Stimulated activated CD4-positive, alpha-beta T cell treated with anti-CD3 and anti-CD28 coated beads, Interleukin-15, amount 100 ng/mL, for 1 hour (primary cell): ENCODE measurements at places on chromosomes 7 and 10.

DNA sequence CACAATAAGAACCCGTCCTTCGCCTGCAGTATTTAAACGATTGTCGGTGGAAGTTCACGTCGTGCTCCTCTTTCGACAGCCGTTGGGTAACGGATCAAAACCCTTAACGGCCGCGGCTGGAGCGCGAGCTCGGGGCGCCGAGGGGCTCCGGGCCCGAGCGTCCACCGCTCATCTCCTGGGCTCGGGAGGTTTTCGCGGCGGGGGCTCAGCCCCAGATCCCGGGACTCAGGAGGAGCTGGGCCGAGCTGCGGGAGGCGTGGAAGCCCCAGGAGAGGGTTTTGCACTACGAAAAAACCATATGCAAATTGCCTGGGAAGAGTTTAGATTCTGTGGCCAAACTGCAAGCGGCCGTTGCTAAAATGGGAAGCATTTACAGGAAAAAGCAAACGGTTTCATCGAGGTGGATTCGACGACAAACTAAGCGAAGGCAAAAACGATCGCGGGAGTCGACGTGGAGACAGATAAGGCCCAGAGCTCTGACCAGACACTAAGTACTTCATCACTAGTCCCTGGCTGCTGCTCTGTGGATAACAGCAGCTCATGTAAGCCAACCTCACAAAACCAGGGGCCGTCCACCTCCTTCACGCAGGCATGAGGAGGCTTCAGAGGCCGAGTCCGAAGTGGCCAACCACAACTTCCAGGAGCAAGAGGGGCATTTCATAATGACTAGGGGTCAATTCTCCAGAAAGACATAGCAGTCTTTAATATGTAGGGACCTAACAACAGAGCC is 129.7 kb downstream of the MARCHF5 start:
- no peak for DNase-seq

DNA sequence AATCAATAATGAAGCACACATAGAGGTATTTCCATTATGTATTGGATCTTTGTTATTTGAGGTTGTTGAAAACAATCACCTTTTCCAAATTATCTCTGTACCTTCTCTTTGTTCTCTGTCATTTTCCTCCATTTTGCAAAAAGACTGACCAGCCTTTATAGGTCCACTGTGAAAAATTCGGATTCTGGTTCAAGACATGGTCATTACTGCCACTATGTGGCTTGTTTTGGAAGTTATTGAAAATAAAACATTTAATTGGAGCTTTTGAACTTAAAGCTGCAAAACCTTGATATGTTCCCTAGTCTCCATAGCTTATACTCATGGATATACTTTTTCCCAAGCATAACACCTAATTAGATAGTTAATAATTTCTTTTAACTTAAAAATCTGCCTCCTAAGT is 1094.4 kb downstream of the NRG3 start:
- DNase-seq = no peak

- no peak for DNase-seq
Observed at GRCh38 chr7:94632338-94633013, 23.5 kb downstream of the SGCE start.

DNA sequence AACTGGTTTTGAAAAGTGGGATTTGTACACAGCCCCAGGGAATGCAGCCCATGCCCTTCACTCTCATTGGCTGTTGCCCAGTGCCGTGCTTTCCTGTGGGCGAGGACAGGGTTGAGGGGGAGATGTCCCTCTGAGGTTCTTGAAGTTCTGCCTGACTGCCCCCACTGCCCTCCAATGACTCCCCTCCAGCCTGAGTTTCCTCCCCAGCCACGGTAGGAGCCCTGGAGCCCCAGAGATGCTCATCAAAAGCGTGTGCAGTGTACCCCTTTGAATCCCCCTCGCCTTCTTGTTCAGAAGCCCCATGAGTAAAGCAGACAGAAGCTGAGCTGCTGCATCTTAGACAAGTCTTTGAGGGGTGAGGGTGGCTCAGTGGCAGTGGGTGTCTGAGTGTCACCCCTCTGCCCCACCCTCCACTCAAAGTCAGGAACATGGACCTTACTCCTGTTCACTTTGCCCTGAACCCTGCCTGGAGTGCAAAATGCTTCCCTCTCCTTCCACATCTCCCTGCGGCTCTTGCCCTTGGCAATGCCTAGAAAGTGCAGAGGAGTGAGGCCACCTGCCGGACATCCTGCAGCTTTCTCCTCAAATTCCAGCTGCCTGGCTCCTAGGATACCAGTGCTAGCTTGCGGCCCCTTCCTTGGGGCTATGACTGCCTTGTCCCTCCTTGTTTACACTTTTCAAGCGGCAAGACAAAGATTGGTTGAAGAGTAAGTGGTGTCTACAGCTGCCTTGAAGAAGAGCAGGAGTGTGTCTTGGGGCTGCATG is 19.9 kb downstream of the FAM241B start:
- DNase-seq = no peak

GRCh38 chr10:24118246-24118645 is 90.7 kb upstream of the KIAA1217 start:
- DNase-seq = no peak

DNA sequence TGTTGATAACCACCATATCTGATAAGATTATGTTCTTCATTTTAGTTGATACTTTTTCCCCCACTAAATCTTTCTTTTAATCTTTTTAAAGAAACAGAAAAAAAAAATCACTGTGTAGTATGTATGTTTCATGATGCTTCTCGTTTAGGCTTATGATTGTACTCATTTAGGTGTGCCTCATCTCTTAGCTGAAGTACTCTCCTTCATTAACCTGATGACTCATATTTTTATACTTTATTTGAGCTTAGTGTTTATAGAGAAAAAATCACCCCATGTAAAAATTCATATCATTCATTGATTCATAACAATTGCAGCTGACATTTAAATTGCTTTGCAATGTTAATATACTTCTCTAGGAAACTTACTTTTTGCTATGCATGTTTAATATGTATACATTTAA is 158.9 kb downstream of the MLLT10 start:
- DNase-seq = no peak

DNA sequence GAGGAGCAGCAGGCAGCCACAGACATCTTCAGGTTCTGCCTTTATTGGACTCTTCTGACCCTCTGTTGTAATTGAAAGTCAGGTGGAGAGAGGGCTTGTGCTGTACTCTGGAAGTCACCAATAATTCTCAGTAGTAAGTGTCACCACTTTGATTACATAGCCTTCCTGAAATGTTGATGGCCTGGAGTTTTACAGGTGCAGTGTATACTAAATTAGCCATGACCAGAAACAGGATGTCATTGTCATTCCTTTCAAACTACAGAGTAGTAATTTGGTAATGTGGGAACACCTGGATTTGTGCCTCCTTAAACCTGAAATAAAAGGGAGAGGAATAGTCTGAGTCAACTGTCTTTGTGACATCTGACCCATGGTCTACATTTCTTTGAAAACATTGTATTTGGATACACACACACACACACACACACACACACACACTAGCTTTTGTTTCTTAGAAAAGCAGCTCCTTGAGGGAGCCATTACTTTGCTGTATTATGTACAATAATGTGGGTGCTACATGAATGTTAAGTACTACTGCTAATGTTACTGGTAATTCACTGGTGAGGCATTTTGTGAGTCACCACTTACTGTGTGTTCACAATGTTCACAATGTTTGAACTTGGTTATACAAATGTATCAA is 19.6 kb downstream of the ARL4A start:
- no peak for DNase-seq

DNA sequence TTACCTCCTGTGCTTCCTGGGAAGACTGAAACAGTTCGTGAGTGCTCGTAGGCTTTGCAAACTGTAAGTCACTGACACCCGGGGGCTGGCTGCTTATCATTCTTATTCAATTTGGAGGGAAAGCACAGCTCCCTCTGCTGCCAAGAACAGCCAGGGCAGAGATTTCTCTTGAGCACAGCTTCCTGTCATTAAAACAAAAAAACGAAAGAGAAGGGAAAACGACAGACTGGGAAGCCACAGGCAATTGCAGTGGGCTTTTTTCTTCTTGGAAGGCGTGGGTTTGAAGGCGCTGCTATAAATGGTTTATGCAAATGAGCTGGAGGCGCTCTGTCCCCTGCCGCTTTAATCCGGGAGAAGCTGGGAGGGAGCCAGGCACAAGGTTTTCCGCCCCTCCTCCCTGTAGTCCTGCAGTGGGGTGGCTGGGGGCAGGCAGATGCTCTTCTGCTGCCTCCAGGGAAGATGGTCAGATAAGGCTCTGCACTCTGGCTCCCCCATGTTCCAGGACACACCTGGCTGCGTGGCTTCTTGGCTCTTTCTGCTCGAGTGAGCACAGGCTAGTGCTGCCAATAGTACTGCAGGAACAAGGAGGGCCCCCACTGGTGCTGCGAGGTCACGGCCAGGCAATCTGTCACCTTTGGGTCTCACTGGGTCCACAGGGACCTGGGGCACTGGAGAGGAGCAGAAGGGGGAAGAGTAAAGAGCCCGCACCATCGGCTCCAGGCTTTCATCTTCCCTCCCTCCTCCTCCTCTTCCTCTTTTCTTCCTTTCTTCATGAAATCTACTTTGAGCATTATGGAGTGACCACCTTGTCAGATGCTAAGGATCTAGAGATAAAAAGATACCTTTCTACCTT is 49.5 kb downstream of the NEURL1 start:
- DNase-seq = no peak

DNA sequence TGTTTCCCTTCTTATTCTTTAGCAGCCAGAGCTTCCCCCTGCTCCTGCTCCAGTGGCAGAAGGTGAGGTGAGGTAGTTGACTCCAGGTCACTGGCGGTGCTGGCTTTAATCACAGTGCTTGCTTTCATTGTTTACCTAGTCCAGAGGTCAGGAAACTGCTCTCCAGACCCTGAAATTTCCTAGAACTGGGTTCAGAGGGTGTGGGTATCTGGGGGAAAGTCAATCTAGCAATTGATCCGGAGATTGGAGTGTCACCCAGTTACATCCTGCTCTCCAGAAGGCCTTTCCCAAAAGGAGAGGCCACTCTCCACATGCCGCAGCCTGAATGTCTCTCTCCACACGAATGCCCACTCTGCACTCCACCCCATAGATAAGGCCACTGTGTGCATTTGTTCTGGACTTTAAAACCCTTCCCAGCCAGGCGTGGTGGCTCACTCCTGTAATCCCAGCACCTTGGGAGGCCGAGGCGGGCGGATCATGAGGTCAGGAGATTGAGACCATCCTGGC is 2.1 kb upstream of the MBL2 start:
- DNase-seq = no peak

GRCh38 chr7:132508724-132509353 is 67.4 kb downstream of the PLXNA4 start:
- DNase-seq = no peak

DNA sequence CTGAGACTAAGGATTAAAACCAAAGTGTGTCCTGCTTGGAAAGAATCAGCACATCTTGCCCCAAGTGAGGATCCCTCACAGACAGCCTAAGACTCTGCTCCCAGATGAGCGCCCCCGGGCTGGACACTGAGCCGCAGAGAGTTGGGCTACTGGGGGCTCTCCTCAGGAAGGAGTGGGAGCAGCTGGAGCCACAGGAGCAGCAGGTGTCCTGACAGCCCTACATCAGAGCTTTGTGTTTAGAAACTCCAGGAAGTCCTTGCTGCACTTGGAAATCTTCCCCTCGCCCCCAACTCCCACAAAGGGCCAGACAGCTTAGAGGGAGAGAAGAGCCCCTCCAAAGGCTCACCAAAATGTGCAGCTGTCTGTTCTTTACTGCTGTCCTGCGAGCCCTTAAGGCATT is 172.2 kb downstream of the HERPUD2 start:
- DNase-seq = no peak

DNA sequence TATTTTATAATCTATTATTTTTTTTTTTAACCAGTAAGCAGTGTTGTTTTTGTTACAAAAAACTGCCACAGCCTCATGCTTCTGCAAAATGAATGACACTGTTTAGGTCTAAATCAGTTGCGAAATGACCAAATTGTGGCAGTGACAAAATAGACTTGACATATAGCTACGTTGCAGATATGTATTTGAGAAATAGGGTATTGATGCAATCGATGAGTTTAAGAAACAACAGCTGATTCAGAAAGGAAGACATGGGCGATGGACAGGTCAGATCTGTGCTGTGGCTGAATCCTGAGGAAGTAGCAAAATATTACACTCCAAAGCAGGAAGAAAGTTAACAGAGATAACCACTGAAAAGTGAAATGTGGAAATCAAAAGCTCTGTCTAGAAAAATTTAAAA is 89.0 kb upstream of the STEAP4 start:
- no peak for DNase-seq

DNA sequence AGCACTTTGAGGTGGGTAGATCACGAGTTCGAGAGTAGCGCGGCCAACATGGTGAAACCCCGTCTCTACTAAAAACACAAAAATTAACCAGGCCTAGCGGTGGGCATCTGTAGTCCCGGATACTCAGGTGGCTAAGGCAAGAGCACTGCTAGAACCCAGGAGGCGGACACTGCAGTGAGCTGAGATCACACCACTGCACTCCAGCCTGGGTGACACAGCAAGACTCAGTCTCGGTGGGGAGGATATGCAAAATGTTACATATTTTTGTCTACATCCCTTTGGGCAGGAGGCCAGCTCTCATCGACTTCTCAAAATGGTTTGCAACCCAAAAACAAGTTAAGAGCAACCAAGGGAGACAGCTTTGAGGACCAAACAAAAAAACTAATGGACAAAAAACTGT is 8.2 kb downstream of the ATE1 start:
- no peak for DNase-seq

GRCh38 chr10:31804352-31804810 is 124.2 kb downstream of the ARHGAP12 start:
- DNase-seq = no peak

DNA sequence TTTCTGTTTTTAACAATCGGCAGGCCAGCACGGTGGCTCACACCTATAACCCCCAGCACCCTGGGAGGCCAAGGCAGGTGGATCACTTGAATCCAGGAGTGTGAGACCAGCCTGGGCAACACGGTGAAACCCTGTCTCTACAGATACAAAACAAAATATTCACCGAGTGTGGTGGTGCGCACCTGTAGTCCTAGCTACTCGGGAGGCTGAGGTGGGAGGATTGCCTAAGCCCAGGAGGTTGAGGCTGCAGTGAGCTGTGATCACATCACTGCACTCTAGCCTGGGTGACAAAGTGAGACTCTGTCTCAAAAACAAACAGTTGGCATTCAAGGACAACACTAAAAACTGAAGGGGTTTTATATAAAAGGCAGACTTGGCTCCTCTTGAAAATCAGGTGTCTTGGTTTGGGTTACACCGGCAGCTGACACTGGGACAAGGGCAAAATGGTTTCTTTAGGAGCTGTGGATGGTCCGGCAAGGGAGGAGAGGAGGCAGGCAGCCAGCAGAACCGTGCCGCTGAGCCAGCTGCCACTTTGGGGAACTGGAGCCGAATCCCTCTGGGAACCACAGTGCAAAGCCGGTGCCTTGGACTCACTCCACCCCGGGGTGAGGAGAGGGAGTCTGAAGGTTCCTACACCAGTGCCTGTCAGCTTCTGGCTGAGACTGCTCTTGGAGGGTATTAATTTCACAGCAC is 52.6 kb downstream of the CHST3 start:
- no peak for DNase-seq

GRCh38 chr10:17685233-17685840 is 41.4 kb downstream of the STAM start:
- DNase-seq = no peak

GRCh38 chr10:121710207-121710606 is 112.0 kb upstream of the FGFR2 start:
- DNase-seq = no peak

- no peak for DNase-seq
Observed at GRCh38 chr7:94418851-94419250, 24.2 kb downstream of the COL1A2 start.
